SIG-M5 (cell line): ENCODE measurements at places on chromosomes 1 and 21.

DNA sequence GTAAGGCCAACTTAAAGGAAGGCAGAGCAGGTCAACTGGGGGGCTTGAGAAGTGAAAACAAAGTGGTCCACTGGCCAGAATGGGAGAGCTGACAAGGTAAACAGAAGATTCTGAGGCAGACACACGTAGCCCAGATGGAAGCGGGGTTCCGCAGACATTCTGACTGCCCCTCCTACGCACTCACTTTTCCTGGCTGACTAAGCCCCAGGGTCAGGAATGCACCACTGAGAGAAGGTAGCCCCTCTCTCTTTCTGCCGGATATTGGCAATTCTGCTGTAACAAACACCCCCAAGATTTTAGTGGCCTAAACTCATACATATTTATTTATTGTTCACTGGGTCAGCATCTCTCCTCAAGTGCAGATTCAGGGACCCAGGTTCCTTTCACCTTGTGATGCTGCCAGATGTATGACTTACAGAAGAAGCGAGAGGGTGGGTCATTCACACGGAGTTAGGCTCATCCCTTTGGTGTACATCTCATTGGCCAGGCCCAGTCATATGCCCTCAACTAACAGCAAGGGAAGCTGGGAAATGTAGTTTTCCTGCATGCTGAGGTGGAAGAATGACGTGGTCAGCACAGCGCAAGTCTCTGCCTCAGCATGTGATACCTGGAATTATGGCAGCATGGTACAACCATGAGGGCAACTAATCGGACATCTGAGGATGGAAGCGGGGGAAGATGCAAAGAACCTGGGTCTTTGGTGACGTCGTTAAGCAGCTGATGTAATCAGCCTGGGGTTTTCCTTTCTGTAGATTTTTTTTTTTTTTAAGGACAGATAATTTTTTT is 43.4 kb upstream of the MRPS6 start:
- DNase-seq = no peak

DNA sequence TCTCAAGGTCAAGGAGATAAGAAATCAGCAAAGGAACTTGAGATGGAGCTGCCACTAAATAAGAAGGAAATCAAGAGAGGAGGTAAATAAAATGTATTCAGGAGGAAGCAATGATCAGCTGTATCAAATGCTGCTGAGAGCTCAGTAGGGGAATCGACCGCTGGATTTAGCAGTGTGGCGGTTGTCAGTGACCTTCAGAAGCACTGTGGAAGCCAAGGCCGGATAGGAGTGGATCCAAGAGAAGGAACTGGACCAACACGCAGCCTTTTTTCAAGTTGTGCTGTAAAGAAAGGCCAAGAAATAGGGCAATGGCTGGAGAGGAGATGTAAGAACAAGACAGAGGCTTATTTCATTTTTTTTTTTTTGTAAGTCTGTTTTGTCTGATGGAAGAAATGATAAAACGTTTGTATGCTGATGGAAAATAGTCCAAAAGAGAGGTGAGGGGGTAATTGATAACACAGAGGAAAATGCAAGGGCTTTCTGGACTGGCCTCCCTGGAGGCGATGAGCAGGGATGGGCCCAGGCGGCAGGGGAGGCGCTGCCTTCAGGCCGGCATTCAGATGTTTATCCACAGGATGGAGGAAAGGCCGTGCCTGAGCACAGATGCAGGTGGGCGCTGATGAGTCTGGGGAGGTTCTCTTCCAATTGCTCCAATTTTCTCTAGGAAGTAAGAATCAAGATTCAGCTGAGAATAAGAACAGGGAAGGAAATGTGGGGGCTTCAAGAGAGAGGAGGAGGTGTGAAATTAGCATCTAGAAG is 17.5 kb upstream of the FAM43B start:
- DNase-seq = no peak

DNA sequence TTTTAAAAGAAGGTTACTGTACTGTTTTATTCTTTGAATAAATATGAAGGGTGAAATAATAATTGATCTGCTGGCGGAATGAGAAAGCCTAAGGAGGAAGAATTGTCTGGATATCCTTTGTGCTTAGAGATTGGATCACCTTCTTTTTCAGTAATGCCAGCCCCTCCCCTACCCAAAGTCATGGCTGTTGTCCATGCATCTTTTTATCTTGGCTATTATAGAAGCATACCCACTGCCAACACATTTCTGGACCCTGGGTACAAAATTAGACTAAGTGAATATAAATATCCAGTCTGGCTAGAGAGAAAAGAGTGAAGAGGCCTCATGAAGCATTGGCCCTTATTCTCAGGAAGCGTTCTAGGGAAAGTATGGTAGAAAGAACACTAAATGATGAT is 28.1 kb downstream of the AK4 start:
- DNase-seq = no peak

- DNase-seq = no peak
Measured at GRCh38 chr1:45037456-45037855, 25.4 kb downstream of the UROD start.

DNA sequence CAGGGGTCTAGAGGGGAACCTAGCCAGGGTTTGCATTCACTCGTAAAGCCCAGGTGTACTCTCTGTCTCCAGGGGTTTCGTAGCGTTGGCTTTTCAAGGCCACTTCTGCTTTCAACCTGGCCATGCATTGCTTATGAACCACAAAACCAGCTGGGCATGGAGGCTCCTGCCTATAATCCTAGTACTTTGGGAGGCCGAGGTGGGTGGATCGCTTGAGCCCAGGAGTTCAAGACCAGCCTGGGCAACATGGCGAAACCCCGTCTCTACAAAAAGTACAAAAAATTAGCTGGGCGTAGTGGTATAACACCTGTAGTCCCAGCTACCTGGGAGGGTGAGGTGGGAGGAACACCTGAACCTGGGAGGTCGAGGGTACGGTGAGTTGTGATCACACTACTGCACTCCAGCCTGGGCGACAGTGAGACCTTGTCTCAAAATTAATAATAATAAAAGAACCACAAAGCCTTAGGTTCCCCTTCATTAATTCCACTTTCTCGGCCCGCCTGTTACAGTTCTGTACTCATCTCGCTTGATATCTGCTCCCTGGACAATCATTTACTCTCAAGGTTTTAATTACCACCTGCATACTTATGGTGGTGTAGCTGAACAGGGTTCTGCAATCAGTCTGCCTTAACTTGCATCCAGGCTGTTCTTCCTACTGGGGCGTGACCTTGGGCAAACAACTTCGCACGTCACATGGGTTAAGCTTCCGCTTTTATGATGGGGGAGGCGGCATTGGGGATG is 6.1 kb downstream of the SLC16A4 start:
- no peak for DNase-seq

DNA sequence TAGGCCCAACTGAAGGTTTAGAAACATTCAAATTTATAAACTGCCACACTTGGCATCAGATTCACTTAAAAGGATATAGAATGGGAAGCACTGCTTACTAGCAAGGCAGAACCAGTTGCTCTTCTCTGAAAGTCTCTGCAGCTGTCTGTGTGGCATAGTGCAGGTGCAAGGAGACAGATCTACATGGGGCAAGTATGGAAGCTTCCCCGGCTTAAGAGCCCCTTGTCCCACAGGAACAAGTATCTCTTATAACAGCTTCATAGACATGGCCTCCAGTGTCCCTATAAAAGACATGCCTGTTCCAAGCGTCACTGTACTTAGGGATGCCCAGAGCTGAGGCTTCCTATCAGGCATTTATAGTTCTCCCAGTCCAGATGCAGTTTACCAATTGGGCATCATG is 26.5 kb downstream of the ZBTB8B start:
- no peak for DNase-seq

DNA sequence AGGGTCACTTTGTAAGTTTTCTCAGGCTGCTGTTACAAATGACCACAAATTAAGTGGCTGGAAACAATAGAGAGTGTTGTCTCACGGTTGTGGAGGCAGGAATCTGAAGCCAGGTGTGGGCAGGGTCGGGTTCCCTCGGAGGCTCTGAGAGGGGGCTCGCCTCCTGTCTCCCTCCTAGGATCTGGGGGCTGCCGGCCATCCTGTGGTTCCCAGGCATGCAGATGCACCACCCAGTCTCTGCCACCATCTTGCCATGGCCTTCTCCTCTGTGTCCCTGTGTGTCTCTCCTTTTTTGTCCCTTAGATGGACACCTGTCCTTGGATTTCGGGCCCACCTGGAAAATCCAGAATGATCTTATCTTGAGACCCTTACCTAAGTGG is 4.8 kb downstream of the TP73 start:
- DNase-seq = no peak

- no peak for DNase-seq
Measured at GRCh38 chr1:41648230-41648629, 163.7 kb upstream of the EDN2 start.

GRCh38 chr1:194013561-194013960 is 827.1 kb upstream of the B3GALT2 start:
- DNase-seq = no peak

DNA sequence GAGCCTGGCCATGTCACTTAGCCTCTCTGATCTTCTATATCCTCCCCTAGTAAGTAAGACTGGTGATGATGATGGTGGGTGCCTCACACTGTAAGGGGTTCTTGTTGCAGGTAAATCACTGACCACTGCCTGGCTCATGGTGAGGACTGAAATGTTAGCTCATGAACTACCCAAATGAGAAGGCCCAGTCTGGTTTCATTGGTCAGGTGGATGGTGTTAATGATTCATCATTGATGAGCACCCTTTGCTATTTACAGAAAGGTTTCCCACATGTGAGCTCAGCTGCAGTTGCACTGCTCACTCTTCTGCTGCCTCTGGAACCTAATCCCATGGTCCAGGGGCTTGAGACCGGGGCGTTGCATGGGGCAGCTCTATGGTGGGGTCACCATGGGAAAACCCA is 417.7 kb downstream of the PRDM2 start:
- DNase-seq = no peak

DNA sequence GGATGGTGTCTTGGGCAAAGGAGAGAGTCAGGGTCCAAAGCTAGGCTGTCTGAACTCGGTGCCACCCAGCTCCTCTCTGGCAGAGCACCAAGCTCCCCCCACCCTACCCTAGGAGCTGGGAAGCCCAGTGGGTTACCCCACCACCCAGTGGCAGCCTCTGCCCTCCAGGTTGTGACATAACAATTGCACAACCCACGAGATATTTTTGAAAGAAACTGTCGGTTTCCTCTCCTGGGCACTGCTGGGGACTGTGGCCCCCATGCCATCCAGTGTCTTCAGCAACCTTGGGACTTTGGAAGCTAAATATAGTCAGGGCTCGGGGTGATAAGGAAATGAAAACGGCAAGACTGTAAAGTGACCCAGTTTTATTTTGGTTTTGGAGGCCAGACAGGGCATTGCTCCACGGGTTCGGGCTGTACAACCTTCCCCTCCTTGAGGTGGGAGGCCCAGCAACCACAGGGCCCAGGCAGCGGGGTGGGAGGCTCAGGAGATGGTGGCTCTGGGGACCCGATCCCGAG is 1.4 kb downstream of the CITED4 start:
- DNase-seq = peak; percentile 62

GRCh38 chr1:29388884-29389283 is 152.6 kb downstream of the PTPRU start:
- DNase-seq = no peak

DNA sequence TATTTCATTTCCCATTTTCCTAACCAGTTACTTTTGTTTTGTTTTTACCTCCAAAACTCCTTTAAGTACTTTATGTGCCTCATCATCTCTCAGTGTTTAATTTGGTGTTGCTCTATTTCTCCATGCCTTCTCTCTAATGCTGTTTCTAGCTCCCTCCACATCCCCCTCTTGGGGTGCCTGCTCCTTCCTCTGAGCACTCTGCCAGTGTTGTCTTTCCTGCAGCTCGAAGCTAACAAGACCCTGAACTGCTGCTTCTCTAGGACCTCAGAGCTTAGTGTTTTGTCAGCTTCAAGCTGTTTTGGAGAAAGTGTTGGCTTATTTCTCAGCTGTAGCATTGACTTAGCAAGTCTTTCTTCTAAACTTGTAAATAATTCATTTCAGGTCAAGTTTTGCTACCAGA is 290.6 kb downstream of the DPYD start:
- no peak for DNase-seq

- DNase-seq = no peak
Measured at GRCh38 chr21:35677298-35677841, 383.0 kb downstream of the SETD4 start.

DNA sequence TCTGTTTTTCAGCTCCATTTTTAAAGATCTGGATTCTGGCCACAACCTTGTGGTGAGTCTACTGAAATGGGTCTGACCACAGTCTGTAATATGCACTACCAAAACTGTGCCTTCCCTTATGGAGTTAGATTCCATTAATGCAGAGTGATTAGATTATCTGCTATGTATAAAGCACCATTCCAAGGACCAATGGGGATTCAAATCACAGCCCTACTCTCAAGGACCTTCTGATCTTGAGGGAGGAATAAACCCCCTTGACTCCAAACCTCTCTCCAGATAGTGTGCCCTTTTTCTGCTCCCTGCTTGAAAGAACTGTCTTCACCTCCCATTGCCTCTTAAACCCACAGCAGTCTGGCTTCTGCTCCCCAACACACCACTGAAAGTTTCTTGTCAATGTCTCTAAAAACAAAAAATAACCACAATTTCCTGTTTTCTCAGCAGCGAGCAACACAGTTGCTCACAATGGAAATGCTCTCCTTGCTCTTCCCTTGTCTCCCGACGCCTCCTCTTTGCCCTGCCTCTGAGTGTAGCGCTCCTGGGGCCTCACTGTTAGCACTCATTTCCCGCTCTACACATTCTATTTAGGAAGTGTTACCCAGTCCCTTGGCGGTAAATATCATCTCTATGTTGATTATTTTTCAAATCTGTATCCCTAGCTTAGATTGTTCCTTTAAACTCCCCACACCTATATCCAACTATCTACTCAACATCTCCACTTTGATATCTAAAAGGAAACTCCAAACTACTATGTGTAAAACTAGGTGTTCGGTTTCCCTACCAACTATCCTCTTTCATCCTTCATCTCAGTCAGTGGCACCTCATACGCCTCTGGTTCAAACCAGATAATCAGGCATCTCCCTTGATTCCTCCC is 13.6 kb downstream of the PCNX2 start:
- DNase-seq = peak; percentile 38

DNA sequence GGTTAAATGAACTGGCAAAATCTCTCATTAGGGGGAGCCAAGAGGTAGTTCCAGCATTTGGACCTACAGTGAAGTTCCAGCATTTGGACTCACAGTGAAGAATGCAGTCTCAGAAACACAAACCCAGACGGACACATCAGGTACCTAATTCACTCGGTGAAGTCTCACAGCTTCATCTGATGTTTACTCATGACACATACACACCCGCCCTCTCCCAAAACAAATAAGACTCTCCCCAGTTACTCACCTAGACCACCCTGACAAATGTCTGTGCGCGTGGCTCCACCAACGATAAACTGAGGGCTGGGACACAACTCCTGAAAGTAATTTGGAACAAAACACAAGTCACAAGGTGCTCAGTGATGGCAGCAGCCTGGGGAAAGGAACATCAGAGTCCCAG is 11.4 kb downstream of the CAPN8 start:
- DNase-seq = no peak

DNA sequence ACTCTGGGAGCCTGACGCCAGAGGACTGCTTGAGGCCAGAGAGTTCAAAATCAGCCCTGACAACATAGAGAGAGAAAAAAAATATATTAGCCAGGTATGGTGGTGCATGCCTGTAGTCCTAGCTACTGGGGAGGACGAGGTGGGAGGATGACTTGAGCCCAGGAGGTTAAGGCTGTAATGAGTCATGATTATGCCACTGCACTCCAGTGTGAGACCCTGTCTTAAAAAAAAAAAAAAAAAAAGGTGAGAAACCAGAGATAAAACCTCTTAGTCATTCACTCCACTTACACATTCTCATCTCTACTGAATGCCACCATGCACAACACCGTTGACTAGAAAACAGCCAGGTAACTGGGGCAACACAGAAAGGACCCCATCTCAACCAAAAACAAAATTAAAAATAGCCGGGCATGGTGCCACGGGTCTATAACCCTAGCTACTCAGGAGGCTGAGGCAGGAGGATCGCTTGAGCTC is 178.1 kb downstream of the SLC45A1 start:
- DNase-seq = no peak
